Ureter (tissue), 1 donor: ENCODE measurements at places on chromosomes 1 and 21.

DNA sequence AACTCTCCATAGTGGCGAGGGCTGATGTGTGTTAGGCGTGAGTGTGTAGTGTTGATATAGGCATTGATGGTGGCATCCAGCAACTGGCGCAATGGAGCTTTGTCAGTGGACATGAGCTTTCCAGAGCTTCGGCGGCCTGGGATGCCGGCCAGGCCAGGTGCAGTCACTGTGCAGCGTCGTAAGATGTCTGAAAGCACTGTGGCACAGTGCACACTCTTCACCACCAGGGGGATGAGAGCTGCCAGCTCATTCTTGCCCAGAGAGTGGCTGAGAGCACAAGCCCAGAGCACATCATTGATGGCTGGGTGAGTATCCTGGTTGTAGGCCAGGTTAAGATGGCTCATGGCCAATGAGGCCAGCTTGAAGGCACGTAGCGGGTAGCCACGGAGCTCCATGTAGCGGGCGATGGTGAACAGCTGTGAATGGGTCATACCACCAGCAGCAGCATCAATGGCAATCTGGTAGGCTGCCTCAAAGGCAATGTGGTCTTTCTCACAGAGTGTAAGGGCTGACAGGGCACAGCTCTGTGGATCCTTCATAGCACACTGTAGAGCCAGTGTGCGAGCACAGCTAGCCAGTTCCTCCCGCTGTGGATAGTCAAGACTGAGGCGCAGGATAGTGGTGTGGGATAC, 6.7 kb downstream of the UROD start:
- peak; percentile 63 for DNase-seq

GRCh38 chr1:168235548-168235885, 9.7 kb downstream of the SFT2D2 start:
- no peak for DNase-seq

GRCh38 chr1:192941722-192942411, 117.3 kb downstream of the UCHL5 start:
- DNase-seq, result no peak

DNA sequence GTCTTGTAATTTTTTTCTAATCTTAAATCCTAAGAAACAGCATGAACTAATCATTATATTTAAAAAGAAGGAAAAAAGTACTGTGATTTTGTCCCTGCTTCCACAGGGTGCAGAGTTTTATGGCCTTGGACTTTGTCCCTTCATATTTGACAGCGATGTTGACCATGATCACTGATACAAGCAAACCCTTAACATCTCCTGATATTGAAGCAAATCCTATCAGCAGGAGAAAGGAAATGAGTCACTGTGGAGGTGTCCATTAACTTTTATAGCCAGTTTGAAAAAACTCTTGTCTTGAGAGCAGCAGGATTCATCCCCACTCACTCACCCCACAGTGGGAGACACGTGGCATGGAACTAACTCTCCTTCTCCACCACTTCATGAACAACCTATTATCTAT, 5.1 kb upstream of the REG4 start:
- no peak for DNase-seq

DNA sequence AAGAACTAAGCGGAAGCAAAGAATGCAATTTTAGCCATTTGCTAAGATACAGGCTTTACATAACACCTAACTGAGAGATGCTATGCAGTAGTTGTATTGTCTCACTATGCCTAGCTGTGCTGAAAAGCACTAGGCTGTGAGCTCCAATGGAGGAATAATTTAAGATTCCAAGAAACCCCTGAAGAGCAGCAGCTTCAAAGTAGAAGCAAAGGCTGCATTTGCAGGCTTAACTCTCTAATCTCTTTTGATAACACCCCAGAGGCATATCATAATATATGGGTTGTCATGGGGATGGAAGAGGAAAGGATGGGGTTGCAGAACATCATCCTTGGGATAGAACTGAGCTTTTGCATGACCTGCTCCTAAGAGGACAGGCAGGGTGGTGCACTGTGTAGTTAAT, 102.0 kb downstream of the ERG start:
- DNase-seq, result no peak

DNA sequence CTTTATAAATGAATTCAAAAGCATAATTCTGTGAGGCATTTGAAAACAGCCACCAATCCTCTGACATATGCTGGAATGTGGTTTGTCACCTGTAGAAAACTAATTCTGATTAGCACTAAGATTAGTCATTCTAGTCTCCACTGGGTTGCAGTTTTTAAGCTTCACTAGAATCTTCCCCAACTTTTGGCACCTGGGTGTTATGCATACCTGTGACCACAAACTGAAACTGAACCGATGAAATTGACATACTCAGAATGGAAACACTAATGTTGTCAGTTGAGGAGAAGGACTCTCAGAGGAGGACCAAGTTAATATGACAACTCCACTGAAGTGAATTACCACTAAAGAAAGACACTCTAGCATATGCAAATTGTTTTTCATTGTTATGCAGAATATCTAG, 285.8 kb upstream of the NEGR1 start:
- DNase-seq, result no peak

DNA sequence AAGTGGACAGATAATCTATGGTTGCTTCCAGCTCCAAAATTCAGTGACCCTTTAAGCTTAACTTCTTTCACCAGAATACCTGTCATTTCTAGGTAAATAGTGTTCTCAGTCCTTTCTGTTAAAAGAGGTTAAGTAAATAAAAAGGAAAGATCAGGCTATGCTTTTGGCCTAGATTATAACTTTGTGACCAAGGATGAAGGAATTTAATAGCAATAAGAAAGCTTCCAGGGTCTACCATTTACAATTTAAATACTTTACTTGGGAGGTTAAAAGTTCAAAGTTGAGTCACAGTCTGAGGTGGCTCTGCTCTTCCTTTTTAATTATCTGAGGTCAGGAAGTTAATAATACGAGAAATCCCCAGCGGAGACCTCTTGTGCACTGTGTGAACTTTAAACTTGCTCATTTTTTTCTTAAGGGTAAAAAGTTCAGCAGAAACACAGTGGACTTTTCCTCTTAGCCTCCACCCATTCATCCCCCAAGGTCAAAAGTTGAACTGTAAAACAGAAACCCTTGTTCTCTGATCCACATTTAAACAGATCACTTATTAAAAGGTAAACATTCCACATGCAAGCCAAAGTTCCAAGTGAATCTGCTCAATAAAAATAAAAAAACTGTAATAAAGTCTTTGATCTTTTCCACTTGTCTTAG, 187.1 kb downstream of the NRIP1 start:
- no peak for DNase-seq

DNA sequence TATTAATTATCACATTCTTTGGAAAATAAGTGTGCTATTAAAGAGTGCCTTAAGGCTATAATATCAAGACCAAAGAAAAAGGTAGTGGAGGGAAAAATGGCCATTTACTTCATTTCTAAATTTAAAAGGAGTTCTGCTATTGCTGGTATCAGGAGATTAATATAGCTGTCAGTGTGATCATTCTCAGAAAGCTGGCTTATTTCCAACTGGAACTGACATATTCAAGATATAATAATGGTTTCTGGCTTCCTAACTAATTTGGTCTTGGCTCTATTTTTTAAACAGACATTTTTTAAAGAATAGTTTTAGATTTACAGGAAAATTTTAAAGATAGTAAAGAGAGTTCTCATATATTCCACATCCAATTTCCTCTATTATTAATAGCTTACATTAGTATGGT, 42.0 kb downstream of the ZC3H11B start:
- DNase-seq, result no peak
